ENCODE measurements at places on chromosomes 2 and 18. TPM values are rescaled to one million over a fixed set of nuclear protein-coding genes. Genes with fewer than 3 reads are reported as not detected.

- H3K27me3 ChIP-seq = no peaks in the 10 kb centered on the region
- H3K4me3 ChIP-seq = no peak overlapping the region
- no peaks in the 10 kb centered on the region for H3K36me3 ChIP-seq
- peaks cover 26% of the 10 kb centered on the region for H3K4me1 ChIP-seq
- no peak overlapping the region for H3K27ac ChIP-seq
Measured at GRCh38 chr2:10879159-10879558, 32.6 kb upstream of the KCNF1 start.

GRCh38 chr18:35191698-35192025 is 49.2 kb upstream of the ZNF397 start:
- DNase-seq = no peak
- no peak overlapping the region for H3K4me3 ChIP-seq
- no peaks in the 10 kb centered on the region for H3K36me3 ChIP-seq
- H3K4me1 ChIP-seq = peaks cover 8% of the 10 kb centered on the region
- no peaks in the 10 kb centered on the region for H3K27me3 ChIP-seq
- peak overlapping the region; percentile 63 for H3K27ac ChIP-seq

Gene DNAJB2
- 47.4 TPM for total RNA-seq

Gene GALNT14
- 2.2 TPM for total RNA-seq

GRCh38 chr2:143128681-143129580 is at the start of gene ARHGAP15:
ARHGAP15 (plus strand) TSS chr2:143129419.
- no peak within 1 kb of the TSS for H3K4me3 ChIP-seq
- no peaks in the 10 kb centered on the region for H3K4me1 ChIP-seq
- no peak within 1 kb of the TSS for H3K27ac ChIP-seq
- DNase-seq = no peak
- no peaks in the 10 kb centered on the region for H3K36me3 ChIP-seq

DNA sequence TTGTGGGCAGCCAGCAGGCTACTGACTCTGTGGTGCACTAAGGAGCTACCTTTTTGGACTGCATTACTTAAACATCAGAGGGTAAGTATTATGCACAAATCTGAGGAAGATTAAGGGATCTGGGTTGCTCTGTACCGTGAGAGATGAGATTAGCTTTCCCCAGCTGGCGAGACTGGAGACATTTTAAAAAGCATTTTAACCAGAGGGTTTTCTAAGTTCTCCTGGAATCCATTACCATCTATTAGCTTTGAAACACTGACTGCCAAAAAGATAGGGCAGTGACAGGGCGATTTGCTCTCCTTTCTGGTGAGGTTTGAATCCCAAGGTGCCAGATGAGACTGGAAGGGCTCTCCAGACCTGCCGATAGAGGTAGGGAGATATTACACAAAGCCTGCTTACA is 63.2 kb downstream of the LYPD6 start:
- no peaks in the 10 kb centered on the region for H3K36me3 ChIP-seq
- no peak for DNase-seq
- H3K27ac ChIP-seq = no peak overlapping the region
